Cerebellar cortex (tissue), 1 donor: ENCODE measurements at places on chromosomes 2 and 18.

GRCh38 chr2:152284398-152284797 is 50.6 kb upstream of the FMNL2 start:
- DNase-seq, result peak; percentile 17

GRCh38 chr2:131656816-131657633 is 129.3 kb downstream of the CCDC74A start:
- DNase-seq, result no peak

DNA sequence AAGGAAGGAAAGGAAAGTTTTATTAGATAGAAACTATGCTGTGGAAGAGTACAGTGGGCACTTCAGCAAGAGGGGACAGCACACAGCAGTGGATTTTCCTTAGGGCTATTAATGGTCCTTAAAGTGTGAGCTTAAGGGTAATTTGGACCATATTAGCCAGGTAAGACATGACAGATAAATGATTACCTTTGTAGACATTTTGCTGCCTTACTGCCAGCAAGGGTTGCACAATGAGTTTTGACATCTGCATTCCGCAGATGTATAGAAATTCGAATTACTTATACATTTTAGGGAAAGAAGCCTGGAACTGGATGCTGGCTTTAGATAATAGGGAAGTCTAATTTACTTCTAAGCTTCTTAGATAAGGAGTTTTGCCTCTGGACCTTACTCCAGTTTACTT is 14.0 kb upstream of the UBE2F start:
- DNase-seq, result no peak

DNA sequence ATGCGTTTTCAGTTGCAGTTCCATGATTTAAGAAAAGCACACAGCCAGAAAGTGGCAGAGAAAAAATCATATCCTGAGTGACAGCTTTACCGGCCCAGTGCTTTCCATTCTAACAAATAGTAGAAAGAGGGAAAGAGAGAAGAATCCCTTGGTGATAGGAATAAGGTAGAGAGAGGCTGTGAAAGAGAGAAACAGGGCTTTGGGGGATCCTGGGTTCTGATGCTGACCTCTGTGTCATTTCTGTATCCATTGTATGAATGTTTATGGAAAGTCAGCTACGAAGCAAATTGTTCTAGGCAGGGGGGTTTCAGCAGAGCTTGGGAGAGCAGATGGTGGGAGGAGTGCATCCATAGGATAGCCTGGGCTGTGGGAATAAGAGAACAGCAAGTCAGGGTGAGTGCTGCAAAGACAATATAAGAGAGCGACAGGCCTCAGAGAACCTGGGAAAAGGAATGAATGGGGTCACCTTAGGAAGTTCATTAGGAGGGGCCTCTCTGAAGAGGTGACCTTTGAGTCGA is 203.4 kb upstream of the TNP1 start:
- DNase-seq, result no peak

DNA sequence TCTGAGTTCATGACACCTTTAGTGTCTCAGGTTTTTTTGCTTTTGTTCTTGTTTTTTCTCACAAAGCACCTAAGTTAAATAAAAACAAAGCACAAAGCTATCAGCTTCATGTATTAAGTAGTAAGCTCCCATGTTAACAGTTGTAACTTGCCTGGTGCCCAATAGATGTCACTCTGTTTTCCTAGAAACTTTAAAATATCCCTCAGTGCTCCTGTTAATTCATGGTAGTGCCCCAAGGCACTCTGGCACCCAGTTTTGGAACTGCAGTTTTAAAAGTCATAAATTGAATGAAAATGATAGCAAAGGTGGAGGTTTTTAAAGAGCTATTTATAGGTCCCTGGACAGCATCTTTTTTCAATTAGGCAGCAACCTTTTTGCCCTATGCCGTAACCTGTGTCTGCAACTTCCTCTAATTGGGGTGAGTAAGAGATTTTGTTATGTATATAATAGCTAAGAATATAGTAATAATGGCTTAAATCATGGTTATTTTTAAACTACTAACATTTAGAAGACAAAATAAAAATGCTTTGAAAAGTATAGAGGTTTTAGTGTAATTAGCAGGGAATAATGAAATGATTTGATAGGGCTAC is 555.0 kb upstream of the TMEFF2 start:
- peak; percentile 15 for DNase-seq

DNA sequence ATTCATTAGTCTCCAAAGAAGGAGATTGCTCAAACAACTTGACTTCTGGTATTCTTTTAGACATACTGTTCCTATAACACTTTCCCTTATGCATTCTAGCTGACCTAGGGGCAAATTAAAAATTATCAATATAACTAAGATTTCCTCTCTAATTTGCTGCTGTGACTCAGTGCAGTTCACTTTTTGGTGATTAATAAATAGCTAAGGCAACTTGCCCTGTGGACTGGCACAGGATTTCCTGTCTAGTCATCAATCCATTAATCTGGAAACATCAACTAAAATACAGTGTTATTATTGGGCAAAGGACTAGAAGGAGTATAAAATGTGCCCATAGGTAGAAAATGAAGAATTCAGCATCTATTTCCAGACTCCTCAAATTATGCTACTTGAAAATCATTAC is 83.5 kb upstream of the SERPINE2 start:
- no peak for DNase-seq

- DNase-seq, result no peak
Measured at GRCh38 chr2:109242210-109242653, 113.2 kb downstream of the SH3RF3 start.

- no peak for DNase-seq
Measured at GRCh38 chr2:203500951-203501350, 34.1 kb downstream of the RAPH1 start.

DNA sequence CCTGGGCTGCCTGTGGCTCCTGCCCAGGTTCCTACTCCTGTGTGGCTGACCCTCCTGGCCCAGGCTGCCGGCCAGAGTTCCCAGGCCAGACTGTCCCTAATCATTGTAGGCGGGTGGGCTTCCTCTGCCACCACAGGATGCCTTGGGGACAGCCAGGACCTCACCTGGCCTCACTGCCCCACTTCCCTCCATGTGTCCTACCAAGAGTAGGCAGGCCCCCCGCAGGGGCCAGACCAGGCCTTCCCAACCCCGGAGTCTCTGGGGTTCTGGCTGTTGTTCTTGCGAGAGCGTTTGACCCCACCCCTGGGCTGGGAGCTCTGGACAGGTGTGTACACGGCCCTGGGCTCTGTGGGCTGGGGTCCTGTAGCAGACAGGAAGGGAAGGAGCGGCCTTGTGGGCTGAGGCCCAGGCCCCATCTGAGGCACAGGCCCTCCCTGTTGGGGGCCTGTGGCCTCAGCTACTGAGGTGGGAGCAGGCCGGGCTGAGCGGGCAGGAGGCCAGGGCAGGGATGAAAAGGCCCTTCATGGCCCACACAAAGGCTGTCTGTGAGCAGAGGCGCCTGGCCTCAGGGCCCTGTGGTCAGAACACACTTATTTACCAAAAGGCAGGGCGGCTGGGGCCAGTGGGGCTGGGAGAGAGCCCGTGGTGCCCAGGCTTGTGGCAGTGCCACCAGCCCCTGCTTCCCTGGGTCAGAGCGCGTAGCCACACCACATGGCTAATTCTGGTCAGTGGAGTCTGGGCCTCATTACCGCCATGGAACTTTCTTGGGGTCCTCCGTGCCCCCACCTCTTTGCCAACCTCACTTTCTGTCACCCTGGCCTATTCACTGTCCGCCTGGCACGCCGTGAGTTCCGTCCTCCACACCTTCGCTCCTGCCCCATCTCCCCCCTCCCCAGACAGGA is 2.0 kb downstream of the SNORC start:
- no peak for DNase-seq

DNA sequence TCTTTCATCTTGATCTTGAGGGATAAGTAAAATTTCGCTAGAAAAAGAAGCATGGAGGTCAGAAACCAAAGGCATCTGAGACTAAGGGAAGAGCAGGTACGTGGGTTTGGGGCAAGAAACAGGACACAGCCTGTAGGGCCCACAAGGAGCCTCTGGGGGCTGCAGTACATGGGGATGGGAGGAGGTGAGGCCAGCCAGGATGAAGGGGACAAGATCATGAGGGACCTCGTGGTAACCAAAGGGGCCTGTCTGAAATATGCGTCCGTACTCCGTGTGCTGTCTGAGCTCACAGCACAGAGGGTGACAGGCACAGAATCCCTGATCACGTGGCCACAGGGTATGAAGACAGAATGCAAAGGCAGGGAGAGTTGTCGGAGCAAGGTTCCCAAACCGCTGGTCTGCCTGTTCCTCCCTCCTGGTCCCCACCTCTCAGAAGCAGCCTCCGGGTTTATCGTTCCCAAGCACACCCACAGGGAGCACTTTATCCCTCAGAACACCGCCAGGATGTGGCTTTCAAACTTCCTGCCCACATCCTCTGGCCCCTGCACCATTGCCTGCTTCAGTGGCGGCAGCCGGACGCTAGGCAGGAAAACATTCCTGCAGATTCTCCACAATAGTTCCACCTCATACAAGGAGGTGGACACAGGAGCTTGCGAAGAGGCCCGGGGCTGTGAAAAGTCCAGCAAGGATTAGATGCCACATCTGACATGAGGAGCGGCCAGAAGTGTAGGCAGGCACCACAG is 12.0 kb downstream of the TMEM163 start:
- DNase-seq, result peak; percentile 76

DNA sequence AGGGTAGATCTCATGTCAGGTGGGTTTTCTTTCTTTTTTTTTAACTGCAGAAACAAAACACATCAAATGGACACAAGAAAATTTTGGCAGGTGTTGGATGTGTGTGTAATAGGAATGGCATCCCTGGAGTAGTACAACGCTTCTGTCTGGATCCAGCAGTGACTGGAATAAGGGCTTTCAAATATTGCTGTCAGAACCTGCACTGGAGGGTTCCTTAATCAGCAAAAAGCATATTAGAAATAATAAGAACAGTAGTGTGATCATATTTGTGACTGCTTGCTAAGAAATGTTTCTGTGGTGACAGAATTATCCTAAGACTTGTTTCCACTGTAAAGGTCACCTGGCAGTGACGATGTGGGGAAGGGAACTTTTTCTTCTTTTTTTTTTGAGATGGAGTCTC is 30.8 kb downstream of the CREG2 start:
- DNase-seq, result no peak

DNA sequence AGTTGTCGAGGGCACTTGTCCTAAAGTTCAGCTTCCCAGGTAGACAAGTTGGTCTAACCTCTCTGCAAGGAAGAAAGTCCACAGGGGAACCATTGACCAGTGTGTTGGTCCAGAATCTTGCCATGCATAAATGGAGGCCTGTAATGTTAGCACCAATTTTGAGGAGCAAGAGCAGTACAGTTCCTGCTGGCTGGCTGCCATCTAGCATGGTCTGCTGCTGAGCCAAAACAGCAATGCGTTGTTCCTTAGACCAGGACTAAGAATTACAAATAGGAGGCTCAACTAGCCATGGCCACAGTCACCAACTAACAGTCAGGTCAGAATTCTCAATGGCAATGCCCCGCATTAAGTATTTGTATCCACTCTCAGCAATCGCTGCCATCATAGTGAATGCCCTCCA is 72.8 kb upstream of the WIPF1 start:
- DNase-seq, result no peak

DNA sequence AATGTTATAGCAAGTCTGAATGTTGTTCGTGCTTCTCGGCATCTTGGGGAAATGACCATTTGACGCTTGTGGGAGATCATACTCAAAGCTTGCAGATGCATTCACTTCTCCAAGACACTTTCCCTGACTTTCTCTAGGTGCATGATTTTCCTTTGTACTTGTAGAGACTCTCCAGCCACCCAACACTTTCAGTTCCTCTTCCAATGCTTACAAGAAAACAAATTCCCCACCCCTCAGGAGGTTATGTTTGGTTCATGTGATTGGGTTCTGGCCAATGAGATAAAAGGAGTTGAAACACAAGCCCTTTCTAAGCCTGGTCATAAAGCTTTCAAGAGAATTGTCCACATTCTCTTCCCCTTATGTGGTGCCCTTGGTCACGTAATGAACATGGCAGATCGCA is 156.3 kb downstream of the EPHA4 start:
- no peak for DNase-seq

GRCh38 chr18:12516049-12516630 is 108.4 kb downstream of the PRELID3A start:
- DNase-seq, result no peak

DNA sequence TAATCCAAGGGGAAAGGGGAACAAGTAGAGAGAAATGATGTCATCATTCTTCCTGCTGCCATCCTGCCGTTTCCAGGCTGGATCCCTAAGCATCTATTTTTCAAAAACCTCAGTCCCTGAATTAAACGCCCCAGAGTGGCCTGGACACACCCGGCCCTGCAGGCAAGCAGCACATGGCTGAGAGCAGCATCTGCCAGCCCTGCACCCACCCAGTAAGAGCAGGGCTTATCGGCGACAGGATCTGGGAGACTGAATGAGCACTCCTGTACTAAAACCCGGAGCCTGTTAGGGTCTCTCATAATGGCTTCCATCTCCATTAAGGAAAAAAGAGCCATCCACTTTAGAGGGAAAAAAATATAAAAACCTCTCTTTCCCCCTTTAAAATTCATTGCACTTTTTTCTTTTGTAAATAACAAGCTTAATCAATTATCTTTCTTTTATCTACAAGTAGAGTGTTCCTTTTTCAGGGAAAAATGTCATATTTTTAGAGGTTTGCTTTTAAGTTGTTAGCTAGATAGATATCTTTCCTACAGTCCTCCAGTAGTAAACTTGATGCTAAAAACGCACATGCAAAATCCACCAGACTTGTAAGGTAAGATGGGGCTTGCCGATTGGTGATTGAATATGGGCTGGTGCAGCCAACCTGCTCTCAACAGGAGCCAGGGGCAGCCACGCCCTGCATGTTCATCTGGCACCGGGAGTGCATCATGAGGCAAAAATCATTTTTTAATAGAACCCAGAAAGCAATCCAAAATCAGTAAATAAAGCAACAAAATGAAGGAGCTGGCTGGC is 457.8 kb downstream of the EIPR1 start:
- DNase-seq, result no peak

DNA sequence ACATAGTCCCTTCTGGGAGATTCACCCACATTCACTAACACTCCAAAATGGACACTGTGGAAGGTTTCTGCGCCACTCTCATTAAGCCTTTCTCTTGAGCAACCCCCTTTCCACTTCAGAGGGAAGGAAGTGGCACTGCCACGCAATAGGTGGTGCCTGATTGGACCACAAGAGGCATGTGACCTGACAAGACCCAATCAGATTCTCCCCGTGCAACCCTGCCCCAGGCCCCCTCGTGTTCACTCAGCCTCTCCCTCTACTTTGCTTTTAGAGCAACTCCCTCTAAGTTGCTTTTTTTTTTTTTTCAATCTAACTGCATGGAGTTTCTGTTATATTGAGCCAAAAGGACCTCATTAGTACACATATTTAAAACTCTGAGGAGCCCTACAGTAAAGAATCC is 158.0 kb downstream of the EN1 start:
- DNase-seq, result no peak

- DNase-seq, result no peak
Measured at GRCh38 chr2:108825736-108826135, 39.2 kb downstream of the CCDC138 start.

- peak; percentile 47 for DNase-seq
Measured at GRCh38 chr2:190804182-190804795, 76.3 kb upstream of the GLS start.

GRCh38 chr2:65353046-65353445 is 79.4 kb downstream of the SPRED2 start:
- DNase-seq, result no peak

DNA sequence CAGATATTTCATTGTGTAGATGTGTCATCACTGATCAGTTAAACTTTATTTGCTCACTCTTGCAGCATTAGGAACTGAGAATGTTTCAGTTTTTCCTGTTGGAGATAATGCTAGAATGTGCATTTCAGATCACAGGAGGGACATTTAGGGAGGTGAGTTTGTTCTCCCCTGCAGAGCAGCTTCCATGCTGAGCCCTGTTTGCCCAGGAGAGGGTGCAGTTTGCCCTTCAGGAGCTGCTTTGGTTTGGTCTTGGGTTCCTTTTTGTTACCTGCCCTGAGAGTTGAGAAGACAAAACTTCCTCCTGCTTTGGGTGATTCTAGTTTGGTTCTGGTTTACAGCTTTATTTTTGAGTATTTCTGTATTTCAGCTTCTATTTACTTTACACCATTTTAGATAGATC is 49.9 kb downstream of the DGKD start:
- no peak for DNase-seq
